Activated CD4-positive, alpha-beta T cell treated with anti-CD3 and anti-CD28 coated beads for 36 hours (primary cell): ENCODE measurements at places on chromosomes 16 and 17. TPM values are rescaled to one million over a fixed set of nuclear protein-coding genes. Genes with fewer than 3 reads are reported as not detected.

Gene MYL11
- 1.6 TPM for total RNA-seq

Gene PPY
- not detected for total RNA-seq

Gene SAP30BP
- total RNA-seq: 87.8 TPM

DNA sequence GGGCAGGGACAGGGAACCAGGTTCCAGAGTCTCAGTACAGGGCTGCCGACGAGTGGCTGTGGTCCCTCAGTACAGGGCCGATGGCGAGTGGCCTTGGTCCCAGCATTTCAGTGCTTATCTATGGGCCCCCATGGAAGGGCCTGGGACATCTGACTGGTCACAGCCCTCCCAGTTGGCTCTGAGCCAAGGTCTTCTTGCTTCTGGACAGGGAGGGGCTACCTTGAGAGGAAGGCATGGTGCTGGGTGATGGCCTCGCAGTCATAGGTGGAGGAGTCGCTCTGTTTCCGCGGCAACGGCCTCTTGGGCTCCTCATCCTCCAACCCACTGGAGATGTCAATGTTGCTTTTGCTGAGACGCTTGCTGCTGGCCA is 32.5 kb downstream of the PIMREG start:
- no peaks in the 10 kb centered on the region for H3K36me3 ChIP-seq
- H3K27me3 ChIP-seq: no peaks in the 10 kb centered on the region
- no peak overlapping the region for H3K27ac ChIP-seq
- DNase-seq: no peak

DNA sequence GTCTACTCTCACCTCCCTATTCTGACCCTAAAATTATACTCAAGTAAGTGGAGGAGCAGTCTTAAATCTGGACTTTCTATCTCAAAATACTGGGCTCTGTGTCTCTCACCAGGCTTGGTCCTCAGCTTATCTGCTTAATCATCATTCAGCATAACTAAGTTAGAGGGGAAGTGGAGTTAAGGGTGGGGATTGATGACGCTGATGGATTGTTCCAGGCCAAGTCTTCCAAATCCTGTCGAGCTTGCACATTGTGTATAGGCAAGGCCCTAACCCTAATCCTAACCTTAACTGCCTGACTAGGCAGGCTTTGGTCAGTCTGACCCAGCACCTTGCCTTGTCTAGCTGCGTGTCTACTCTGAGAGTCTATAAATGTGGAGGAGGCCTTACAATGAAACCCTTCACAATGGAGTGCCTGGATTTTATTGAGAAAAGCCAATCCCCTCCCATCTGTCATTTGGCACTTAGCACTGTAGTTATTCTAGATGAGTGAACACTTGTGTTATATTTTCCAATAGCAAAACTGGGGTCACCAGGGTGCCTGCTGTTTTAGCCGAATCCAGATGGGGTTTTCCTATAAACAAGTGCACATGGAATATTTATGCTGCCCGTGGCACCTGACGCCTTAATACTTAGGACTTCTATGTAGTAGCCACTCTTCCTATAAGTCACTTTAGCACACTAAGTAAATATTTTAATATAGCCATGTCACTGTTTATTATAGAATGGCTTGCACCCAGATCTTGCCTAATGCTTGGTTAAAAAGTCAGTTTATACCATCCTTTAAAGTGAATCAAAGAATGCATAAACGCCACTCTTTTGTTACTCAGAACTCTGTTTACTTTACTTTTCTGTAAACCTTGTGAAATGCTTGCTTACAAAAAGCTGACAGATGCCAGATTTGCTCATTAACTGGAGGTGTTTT is 193.2 kb upstream of the MYOCD start:
- no peaks in the 10 kb centered on the region for H3K27me3 ChIP-seq
- H3K4me3 ChIP-seq: no peak overlapping the region
- DNase-seq: no peak
- no peak overlapping the region for H3K27ac ChIP-seq
- H3K4me1 ChIP-seq: no peaks in the 10 kb centered on the region

- no peak overlapping the region for H3K4me3 ChIP-seq
- H3K27me3 ChIP-seq: peaks cover 13% of the 10 kb centered on the region
- H3K4me1 ChIP-seq: no peaks in the 10 kb centered on the region
- H3K27ac ChIP-seq: no peak overlapping the region
These were observed 85.1 kb downstream of the RGS9 start for GRCh38 chr17:65222214-65222738.

DNA sequence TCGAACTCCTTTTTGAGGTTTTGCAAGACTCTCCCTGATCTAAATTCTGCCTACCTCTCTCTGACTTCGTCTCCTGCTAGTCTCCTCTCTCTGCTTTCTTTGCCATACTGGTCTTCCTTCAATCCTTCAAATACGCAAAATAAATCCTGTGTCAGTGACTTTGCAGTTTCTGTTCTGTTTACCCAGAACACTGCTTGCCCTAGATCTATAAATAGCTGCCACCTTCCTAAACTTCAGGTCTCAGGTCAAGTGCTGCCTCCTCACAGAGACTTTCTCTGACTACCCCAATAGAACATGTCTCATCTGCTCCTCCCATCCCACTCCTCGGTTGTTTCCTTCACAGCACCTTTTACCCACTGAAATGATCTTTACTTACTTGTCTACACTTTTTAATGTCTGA is 78.9 kb downstream of the TRIM37 start:
- no peaks in the 10 kb centered on the region for H3K27me3 ChIP-seq
- H3K27ac ChIP-seq: peak overlapping the region; percentile 5

DNA sequence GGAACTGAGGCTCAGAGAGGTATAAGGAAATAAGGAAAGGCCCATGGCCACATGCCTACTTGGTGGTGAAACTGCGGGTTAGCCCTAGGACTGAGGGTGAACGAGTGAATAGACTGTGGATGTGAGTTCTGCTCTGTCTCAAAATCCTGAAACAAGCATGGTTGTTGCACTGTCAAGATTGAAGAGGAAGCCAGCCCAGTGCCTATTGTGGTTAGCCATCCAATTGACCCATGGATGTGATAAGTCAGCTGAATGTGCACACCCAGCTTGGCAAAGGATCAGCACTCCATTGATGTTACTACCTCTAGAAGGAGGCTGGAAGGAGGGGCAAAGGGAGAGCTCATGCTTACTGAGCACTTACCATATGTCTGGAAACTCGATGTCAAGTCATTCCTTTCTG is 4.5 kb downstream of the TMEM114 start:
- H3K27me3 ChIP-seq: peaks cover 38% of the 10 kb centered on the region
- H3K4me3 ChIP-seq: no peak overlapping the region
- H3K4me1 ChIP-seq: peaks cover 5% of the 10 kb centered on the region

- H3K27ac ChIP-seq: peak overlapping the region; percentile 91
- H3K4me1 ChIP-seq: peaks cover 62% of the 10 kb centered on the region
- H3K36me3 ChIP-seq: peaks cover 10% of the 10 kb centered on the region
- peak overlapping the region; percentile 87 for H3K4me3 ChIP-seq
- DNase-seq: peak; percentile 66
These were observed 1.8 kb downstream of the ZBTB4 start for GRCh38 chr17:7477392-7478275.

DNA sequence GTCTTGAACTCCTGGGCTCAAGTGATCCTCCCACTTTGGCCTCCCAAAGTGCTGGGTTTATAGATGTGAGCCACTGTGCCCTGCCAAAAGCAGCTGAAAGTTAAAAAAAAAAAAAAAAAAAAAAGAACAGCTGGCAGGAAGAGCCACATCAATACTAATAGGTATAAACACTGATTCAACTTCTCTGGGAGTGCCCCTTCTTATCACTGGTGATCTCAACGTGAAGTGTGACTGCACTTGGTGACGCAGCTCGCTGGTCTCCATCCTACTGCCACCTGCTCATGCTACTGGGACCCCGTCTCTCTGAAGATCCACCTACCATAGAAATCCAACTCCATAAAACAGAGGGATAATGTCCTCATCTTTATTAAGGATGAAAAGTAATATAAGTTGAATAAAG is 40.8 kb downstream of the RNF157 start:
- peak; percentile 81 for DNase-seq
- peak overlapping the region; percentile 92 for H3K27ac ChIP-seq
- H3K4me3 ChIP-seq: peak overlapping the region; percentile 21
- peaks cover 45% of the 10 kb centered on the region for H3K36me3 ChIP-seq
- no peaks in the 10 kb centered on the region for H3K27me3 ChIP-seq
- H3K4me1 ChIP-seq: peaks cover 64% of the 10 kb centered on the region

- no peaks in the 10 kb centered on the region for H3K36me3 ChIP-seq
- H3K4me1 ChIP-seq: no peaks in the 10 kb centered on the region
- no peak for DNase-seq
- no peak overlapping the region for H3K4me3 ChIP-seq
- H3K27me3 ChIP-seq: no peaks in the 10 kb centered on the region
- no peak overlapping the region for H3K27ac ChIP-seq
These were observed 7.0 kb upstream of the CDC42EP4 start for GRCh38 chr17:73318836-73319235.

DNA sequence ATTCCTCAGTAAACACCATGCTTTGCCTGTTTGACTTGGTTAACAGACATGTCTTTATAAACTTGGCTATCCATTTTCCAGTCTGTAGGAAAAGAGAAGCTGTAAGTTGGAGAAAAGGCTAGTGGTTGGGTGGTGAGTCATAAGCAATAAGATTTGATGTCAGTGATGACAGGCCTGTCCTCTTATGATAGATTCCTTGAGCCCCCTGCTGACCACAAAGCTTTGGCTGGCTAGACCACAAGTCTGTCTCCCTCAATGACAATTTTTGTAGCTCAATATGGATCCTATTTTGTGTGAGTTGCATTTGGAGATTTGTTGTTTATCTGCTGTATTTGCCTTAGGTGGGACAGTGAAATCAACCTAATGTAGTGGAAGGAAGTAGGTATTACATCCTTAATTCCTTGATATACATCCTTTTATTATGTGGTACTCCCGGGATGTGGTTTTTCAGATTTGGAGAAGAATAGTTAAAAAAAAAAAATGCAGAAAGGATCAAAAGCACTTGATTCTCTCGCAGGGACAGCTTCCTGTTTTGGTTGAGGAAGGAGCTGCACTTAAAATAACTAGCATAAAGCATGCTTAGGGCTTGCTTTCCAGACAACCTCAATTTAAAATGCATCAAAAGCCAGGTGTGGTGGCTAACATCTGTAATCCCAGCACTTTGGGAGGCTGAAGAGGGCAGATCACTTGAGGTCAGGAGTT is 67.4 kb downstream of the SIAH1 start:
- H3K4me1 ChIP-seq: peaks cover 47% of the 10 kb centered on the region
- DNase-seq: peak; percentile 48
- H3K36me3 ChIP-seq: peaks cover 41% of the 10 kb centered on the region

GRCh38 chr16:57867000-57867561 is 64.8 kb upstream of the KIFC3 start:
- no peaks in the 10 kb centered on the region for H3K36me3 ChIP-seq
- no peak overlapping the region for H3K4me3 ChIP-seq
- peaks cover 6% of the 10 kb centered on the region for H3K4me1 ChIP-seq
- DNase-seq: no peak
- peaks cover 8% of the 10 kb centered on the region for H3K27me3 ChIP-seq

GRCh38 chr17:56468840-56469239 is 124.7 kb upstream of the NOG start:
- no peak overlapping the region for H3K4me3 ChIP-seq
- no peaks in the 10 kb centered on the region for H3K4me1 ChIP-seq
- no peak overlapping the region for H3K27ac ChIP-seq

DNA sequence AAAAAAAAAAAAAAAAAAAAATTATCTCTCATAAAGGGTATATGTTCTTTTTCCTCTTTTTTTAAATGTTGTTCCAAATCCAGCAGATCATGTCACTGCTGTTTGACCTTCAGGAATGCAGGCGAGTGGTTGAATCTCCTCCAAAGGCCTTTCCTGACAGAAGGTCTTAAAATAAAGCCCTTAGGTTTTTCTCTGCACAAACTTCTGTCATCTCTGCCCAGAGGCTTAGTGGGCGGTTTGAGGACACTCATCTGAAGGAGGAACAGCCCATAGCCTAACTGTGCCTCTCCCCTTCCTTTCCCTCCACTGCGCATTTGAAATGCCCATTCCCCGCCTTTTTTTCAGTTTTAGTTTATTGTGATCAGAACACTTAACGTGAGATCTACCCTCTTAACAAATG is 270.2 kb downstream of the TMEM114 start:
- DNase-seq: no peak
- H3K4me1 ChIP-seq: no peaks in the 10 kb centered on the region
- H3K27ac ChIP-seq: no peak overlapping the region

DNA sequence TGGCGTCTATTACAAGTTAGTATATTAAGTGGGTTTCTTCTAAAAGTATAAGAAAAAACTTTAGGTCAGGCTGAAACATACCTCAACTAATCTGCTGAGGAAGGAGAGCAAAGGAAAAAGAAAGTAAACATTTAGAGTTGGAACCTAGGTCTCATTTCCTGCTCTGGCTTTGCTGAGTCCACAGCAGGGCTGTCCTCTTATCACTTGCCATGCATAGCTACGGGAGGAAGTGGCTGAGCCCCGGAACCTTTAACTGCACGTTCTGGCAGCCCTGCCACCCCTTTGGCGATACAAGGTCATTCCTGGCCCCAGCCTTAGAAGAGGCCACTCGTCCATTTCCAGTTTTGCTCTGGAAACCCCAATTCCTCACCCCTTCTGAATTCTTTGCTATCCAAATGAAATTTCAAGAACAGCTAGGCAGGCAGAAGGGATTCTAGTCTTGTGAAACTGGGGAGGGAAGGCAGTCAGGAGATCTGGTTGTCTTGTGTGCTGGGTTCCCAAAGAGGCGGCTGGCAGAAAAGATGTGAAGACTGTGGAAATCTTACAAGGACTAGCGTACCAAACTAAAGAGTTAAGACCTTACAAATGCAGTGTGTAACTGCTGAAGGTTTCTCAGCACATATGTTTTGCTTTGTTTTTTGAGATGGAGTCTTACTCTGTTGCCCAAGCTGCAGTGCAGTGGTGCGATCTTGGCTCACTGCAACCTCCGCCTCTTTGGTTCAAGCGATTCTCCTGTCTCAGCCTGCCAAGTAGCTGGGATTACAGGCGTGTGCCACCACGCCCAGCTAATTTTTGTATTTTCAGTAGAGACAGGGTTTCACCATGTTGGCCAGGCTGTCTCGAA is 19.1 kb downstream of the WIPI1 start:
- H3K27ac ChIP-seq: peak overlapping the region; percentile 84
- H3K4me3 ChIP-seq: peak overlapping the region; percentile 45
- H3K27me3 ChIP-seq: no peaks in the 10 kb centered on the region
- H3K36me3 ChIP-seq: no peaks in the 10 kb centered on the region
- DNase-seq: peak; percentile 63

DNA sequence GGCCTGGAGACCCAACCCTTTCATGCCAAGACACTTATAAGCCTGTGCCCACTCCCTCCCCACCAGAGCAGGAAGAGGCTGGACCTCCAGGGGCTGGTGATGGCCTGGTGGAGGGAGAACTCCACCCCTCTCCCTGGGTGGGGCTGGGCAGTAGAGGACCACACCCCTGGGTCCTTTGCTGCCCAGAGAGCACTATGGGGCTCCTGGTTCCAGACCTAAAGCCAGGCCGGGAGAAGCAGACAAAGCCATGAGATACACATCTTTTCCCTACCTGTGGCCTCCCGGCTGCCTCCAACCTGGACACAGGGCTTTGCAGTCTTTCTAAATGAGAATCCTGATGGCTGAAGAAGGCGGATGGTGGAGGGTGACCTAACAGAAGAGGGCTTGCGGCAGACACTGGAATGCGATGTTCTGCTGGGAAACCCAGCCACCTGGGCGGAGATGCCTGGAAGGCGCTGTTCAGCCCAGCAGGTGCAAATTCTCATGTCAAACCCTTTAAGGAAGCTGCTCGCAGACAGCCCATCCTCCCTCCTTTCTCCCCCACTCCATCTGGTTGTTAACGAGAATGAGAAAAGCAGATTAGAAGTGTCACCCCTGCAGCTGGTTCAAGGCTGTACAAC is 43.9 kb upstream of the KIFC3 start:
- H3K4me1 ChIP-seq: peaks cover 5% of the 10 kb centered on the region
- DNase-seq: no peak
- no peaks in the 10 kb centered on the region for H3K36me3 ChIP-seq
- no peaks in the 10 kb centered on the region for H3K27me3 ChIP-seq
- H3K27ac ChIP-seq: no peak overlapping the region
